ENCODE measurements at places on chromosomes 16 and 17.

DNA sequence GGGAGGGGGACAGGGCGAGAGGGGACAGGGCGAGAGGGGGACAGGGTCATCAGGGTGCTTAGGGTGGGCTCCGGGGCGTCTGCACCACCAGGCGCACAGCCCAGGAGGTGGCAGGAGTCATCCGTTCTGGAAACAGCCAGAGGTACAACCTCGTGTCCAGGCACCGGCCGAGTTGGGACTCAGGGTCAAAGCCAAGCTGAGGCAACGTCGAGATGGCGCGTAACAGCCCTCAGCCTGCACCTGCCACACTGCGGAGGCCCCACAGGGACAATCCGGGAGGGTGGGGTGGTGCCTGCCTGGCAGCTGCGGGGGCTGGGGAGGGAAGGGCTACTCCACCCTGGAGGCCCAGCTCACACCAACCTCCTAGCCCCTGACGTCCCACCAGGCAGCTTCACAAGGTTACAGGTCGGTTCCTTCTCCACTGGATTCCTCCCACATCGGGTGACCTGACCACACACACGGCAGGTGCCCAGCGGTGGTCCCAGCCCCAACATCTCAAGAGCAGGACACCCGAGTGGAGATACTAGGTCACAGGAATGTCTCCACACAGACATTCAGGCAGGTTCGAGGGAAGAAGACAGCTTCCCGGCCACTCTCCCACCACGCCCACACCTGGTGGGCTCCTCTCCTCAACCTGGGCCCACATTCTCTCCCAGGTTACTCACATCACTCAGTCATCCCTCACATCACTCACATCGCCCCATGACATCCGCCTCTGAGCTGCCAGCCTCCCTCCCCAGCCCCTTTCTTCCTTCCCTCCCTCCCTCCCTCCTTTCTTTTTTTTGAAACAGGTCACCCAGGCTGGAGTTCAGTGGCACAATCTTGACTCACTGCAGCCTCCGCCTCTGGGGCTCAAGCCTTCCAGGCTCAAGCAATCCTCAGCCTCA is 47.3 kb downstream of the RPH3AL start:
- DNase-seq: no peak

- DNase-seq: no peak
Observed at GRCh38 chr17:40319651-40320540, 10.9 kb downstream of the RARA start.

GRCh38 chr17:28849281-28849680 is 5.5 kb upstream of the ERAL1 start:
- no peak for DNase-seq

- no peak for DNase-seq
Observed at GRCh38 chr17:36665417-36665816, 64.0 kb downstream of the MRM1 start.

GRCh38 chr16:51343411-51343810 is 192.3 kb upstream of the SALL1 start:
- DNase-seq: no peak

DNA sequence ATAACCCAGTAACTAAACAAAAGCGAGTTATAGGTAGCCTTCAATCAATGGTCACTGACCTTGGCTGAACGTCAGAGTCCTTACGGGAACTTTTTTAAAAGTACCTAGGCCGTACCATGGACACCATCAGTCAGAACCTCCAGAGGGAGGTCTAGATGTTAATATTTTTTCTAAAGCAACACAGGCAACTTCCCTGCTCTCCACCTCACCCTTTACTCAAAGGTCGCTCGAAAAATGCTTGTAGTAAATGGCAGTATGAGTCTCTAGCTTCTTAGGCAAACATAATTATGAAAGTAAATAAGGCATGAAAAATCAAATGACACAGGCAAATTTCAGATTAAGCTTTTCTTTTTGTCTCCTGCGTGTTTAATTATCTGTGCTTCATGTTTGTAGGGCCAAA is 82.1 kb downstream of the SLC39A11 start:
- no peak for DNase-seq

DNA sequence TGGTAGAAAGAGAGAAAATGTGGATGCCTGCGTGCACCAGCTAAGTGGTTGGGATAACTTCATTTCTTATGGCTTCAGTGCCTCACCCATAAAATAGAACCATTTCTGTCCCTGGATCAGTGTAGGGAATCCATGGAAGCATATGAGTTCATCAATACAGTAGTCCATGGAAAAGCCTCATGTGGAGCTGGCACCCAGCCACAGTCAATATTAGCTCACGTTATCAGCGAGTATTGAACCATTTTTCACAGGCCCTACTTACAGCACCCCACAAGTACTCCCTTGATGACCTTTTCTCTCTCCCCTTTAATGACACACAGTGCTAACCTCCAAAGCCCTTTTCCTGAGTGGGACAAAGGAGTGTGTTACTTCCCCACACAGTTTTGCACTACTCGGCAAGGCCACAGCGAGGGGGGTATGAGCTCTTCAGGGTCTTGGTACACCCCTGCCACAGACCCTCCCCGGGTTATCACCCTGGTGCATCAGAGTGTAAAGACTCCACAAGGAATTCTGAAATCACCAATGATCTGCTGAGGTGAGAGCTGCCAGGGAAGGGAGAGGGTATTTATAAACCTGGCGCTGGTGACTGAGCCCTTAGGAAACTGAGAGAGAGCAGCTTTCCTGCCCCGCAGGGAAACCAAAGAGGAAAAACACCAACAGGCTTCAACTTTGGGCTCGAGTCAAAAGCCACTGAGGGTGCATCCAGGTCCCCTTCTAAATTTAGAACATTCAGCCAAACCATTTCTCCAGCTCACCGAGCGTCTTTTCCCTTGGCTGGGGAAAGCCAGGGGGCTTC is 36.9 kb downstream of the DYNLRB2 start:
- DNase-seq: no peak

GRCh38 chr17:56176091-56176490 is 22.8 kb downstream of the ANKFN1 start:
- no peak for DNase-seq

GRCh38 chr16:55386534-55387296 is 62.7 kb downstream of the IRX6 start:
- no peak for DNase-seq

GRCh38 chr16:80390046-80390445 is 150.7 kb upstream of the DYNLRB2 start:
- DNase-seq: no peak

DNA sequence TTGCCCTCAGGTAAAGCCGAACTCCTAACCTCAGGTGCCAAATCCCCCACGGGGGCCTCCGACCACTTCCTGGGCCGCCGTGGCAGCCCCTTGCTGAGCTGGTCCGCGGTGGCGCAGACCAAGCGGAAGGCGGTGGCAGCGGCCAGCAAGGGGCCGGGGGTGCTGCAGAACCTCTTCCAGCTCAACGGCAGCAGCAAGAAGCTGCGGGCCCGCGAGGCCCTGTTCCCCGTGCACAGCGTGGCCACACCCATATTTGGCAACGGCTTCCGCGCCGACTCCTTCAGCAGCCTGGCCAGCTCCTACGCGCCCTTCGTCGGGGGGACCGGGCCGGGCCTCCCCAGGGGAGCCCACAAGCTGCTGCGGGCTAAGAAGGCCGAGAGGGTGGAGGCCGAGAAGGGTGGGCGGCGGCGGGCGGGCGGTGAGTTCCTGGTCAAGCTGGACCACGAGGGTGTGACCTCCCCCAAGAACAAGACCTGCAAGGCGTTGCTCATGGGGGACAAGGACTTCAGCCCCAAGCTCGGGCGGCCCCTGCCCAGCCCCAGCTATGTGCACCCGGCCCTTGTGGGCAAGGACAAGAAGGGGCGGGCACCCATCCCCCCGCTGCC is 51.6 kb downstream of the ACTG1 start:
- DNase-seq: no peak

GRCh38 chr16:27677263-27677662 is 127.3 kb downstream of the KATNIP start:
- DNase-seq: no peak

- DNase-seq: no peak
Observed at GRCh38 chr16:15682105-15682570, 32.1 kb downstream of the NDE1 start.

- no peak for DNase-seq
Observed at GRCh38 chr16:3098459-3099394, at the start of gene ZSCAN10. ZSCAN10 (minus strand) TSS chr16:3099294; CDS start chr16:3092937, 6,357 bp downstream.

GRCh38 chr16:68283801-68284598 is 19.7 kb downstream of the SLC7A6 start:
- DNase-seq: no peak

DNA sequence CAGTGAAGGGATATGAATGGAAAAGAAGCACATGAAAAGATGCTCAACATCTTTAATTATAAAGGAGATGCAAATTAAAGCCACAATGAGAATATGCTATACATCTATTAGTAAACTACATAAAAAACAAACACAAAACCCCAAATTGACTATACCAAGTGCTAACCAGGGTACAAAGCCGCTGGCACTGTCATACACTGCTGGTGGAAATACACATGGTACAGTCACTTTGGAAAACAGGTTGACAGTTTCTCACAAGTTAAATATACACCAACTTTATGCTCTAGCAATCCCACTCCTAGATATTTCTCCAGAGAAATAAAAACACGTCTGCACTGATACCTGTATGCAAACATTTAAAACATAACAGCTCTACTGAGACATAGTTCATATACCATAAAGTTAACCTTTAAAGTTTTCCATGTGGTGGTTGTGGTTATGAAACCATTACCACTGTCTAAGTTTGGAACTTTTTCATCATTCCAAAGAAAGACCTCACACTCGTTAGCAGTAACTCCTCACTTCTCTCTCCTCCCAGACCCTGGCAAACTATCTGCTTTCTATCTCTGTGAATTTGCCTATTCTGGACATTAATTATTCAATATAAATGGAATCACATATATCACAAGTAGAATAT is 42.7 kb downstream of the ADGRG5 start:
- no peak for DNase-seq

DNA sequence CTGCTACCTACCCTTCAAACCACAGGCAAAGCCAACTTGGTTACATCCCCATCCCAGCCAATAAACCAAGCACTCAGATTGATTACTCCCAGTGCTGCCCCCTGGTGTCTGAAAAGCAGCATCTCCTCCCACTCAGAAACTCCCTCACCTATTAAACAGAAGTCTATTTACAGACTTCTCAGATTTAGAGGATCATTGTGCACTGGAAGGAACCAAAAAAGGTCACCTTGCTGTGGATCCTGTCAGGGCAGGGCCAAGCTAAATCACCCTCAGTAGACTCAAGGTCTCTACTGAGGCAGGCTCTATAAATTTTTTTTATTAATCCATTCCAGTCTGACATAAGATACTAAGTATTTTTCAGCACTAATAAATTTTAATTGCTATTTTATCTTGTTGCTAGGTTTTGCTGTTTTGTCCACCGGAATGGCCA is 17.6 kb downstream of the HIGD1B start:
- peak; percentile 57 for DNase-seq

DNA sequence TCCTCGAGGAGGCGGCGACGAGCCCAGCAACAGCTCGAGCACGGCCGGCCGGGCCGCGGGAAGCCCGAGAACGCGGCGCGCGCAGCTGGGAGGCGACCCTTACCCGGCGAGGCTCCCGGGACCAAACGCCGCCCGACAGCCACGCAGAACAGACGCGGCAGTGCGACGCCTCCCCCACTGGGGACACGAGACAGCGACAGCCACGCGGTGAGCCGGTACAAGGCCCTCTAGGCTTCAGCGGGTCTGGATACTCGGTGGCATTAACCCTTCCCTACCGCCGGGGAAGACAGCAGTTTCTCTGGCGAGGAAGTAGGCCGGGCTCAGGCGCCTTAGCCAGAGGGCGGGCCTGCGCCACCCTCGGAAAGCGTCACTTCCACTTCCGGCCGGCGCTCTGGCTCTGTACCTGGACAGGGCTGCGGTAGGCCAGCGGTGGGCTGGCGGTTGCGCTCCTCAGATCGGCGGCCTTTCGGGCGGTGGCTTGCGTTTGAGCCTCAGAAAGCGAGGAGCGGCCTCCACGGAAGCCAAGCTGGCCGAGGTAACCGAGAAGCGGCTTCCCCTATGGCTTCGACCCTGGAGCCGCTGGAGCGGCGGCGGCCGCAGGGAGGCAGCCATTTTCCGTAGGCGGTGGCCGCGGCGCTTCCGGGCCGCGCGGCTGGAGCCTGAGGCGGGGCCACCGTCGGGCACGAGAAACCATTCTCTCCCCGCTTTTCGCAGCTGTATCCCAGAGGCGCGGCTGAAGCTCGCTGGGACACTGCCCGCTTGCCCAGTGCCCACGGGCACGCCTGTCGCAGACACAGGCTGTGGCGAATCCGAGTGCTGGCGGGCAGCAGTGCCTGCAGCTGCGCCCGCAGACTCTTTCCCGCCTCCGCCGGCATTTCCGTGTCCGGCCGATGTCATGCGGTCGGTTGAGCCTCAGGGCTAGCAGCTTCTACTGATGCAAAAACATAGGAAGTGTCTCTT is at the start of the genes TIGD7 and ZNF75A:
TSS of gene TIGD7 (minus strand) at position 322 of the 960 bp plus-strand sequence. CDS start 4,816 bp downstream, outside the sequence.
TSS of gene ZNF75A (plus strand) at position 389 of the 960 bp plus-strand sequence. CDS start 2,932 bp downstream, outside the sequence.
- peak; percentile 63 for DNase-seq

DNA sequence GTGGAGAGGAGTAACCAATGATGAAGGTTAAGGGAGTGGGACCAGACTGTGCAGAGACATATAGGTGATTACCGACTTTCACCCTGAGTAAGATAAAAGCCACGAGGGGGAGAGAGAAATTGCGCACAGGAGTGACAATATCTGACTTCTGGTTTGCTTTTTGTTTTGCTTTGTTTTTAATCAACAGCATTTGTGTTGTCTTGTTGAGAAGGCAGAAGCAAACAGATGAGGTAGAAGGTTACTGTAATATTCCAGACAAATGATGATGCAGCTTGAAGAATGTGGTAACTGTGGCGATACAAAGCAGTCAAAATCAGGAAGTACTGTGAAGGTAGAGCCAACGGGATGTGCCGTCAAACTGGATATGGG is 7.5 kb downstream of the PELP1 start:
- no peak for DNase-seq

DNA sequence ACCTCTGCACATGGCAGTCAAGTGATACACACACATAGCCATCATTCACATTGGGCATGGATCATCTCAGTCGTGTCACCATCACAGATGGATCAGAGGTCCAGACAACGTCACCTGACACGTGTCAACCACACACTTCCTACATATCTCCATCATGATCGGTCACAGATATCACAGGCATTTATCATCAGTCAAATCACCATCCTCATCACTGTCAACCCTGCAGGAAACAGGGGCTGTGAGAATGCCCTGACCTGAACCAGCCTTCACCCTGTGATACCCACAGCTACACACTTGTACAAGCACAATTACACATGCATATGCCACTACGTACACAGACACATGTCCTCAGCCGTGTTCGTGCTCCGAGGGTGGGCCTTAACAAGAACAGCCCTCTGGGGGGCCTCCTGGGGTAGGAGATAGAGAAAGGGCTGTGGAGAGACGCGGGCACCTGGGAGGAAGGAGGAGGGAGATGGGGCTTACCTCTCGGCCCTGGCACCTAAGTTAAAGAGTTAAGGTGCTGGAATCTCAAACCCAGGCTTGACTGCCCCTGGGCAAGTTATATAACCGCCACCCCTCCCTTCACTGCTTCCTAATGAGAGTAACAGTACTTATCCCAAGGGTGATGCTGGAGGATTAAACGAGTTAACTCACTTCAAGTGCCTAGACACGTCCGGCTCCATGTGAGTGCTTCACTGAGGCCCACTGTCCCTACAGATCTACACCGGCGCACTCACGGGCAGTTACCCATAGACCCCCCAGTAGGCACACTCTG is 1.1 kb downstream of the SLC12A4 start:
- no peak for DNase-seq

GRCh38 chr16:73150786-73151185 is 102.9 kb upstream of the ZFHX3 start:
- DNase-seq: no peak

- DNase-seq: no peak
Observed at GRCh38 chr16:3144321-3144983, 9.6 kb downstream of the ZNF213 start.

- DNase-seq: no peak
Observed at GRCh38 chr16:53061256-53061655, 6.5 kb downstream of the CHD9 start.

- DNase-seq: no peak
Observed at GRCh38 chr17:29050176-29050575, 7.2 kb downstream of the PIPOX start.
